ENCODE measurements at places on chromosomes 4 and X. TPM values are rescaled to one million over a fixed set of nuclear protein-coding genes. Genes with fewer than 3 reads are reported as not detected.

GRCh38 chr4:144647590-144647989 is 1.6 kb downstream of the HHIP start:
- H3K27me3 ChIP-seq, result peaks cover 31% of the 10 kb centered on the region
- no peak overlapping the region for H3K4me3 ChIP-seq
- H3K4me1 ChIP-seq, result no peaks in the 10 kb centered on the region
- H3K36me3 ChIP-seq, result no peaks in the 10 kb centered on the region
- H3K27ac ChIP-seq, result no peak overlapping the region

- no peak for DNase-seq
- H3K4me3 ChIP-seq, result no peak overlapping the region
- H3K36me3 ChIP-seq, result no peaks in the 10 kb centered on the region
- H3K27ac ChIP-seq, result no peak overlapping the region
- no peaks in the 10 kb centered on the region for H3K27me3 ChIP-seq
These were observed 157.2 kb downstream of the ATP10D start for GRCh38 chr4:47642191-47642830.

The UCHL1 gene
- total RNA-seq, result not detected

- H3K36me3 ChIP-seq, result no peaks in the 10 kb centered on the region
- no peak overlapping the region for H3K27ac ChIP-seq
- H3K4me1 ChIP-seq, result no peaks in the 10 kb centered on the region
- no peaks in the 10 kb centered on the region for H3K27me3 ChIP-seq
- DNase-seq, result no peak
These were observed 41.2 kb upstream of the PDGFC start for GRCh38 chr4:157012781-157013180.

GRCh38 chr4:649751-650310 is 24.2 kb downstream of the ATP5ME start:
- no peaks in the 10 kb centered on the region for H3K36me3 ChIP-seq
- peaks cover 19% of the 10 kb centered on the region for H3K27me3 ChIP-seq
- H3K27ac ChIP-seq, result no peak overlapping the region
- no peak for DNase-seq
- H3K4me3 ChIP-seq, result no peak overlapping the region

The FHIP1A gene
- 2.9 TPM for total RNA-seq

DNA sequence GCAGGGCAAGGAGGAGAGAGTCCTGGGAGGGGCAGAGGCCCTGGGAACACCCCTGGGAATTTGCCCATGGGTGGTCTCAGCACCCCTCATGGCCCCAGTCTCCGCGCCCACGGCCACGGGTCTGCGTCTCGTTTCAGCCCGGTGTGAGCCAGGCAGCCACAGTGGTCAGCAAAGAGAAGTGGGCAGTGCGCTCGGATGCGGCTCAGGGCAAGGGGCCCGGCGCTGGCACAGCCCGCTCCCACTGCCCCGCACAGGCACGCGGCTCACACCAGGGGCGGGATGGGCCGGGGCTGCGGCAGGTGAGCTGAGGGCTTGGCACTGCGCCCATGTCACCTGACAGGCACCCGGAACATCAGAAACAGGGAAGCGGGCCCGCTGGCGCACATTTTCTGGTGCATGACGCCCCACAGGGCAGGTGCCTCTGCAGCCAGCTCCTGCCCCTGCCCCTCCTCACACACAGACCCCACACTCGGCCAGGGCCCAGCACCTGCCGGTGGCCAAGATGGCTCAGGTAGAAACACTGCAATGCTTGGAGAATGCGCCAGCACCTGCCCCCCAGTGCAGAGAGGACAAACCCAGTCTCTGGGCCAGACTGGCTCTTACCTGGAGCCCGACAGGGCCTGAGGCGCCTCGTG is 41.9 kb upstream of the MXD4 start:
- no peaks in the 10 kb centered on the region for H3K4me1 ChIP-seq
- no peak for DNase-seq
- peaks cover 32% of the 10 kb centered on the region for H3K27me3 ChIP-seq

DNA sequence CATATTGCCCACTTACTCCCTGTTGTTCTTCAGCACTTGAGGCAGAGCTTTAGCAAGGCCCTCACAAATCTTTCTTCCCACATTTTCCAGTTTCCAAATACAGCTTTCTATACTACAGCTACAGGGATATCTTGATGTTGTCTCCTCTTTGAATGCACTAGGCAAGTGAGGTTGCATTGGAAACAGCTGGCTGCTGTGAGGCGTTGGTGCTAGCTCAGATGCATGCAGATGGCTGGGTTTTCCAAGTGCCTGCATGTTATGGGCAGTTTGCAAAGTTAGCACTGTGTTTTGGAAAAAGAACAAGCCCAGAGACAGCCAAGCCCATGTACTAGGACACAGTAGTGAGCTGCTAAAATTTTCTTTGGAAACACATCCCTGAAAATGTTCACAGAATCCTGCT is 315.1 kb upstream of the RASGEF1B start:
- H3K4me1 ChIP-seq, result no peaks in the 10 kb centered on the region
- no peak overlapping the region for H3K4me3 ChIP-seq
- DNase-seq, result no peak
- H3K27ac ChIP-seq, result no peak overlapping the region

The ARR3 gene
- not detected for total RNA-seq

The BCAP31 gene
- 178 TPM for total RNA-seq

GRCh38 chr4:87559090-87559837 is 30.1 kb upstream of the SPARCL1 start:
- DNase-seq, result no peak
- H3K27ac ChIP-seq, result no peak overlapping the region
- H3K27me3 ChIP-seq, result no peaks in the 10 kb centered on the region

The UGT2A1 gene
- not detected for total RNA-seq

GRCh38 chrX:154399527-154400368 is 1.6 kb downstream of the RPL10 start:
- peak overlapping the region; percentile 98 for H3K27ac ChIP-seq
- no peaks in the 10 kb centered on the region for H3K27me3 ChIP-seq
- peaks cover 32% of the 10 kb centered on the region for H3K4me1 ChIP-seq
- DNase-seq, result no peak

DNA sequence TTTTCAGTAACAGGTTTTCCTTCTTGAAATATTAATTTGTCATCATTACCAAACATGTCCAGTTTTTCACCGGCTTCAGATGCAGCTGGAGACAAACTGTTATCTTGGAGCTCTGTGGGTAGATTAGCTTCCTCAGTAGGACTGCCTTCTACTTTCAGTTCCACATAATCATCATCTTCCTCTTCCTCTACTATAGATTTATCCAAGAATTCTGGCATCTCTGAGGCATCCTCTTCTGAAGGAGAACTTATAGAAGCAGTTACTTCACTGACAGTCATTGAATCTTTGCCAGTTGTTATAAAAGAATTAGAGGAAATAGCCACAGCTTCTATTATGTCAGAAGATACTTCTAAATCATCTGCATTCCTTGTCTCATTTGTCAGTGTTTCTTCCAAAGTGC is 162.9 kb downstream of the LRBA start:
- no peaks in the 10 kb centered on the region for H3K4me1 ChIP-seq
- no peaks in the 10 kb centered on the region for H3K27me3 ChIP-seq
- no peak overlapping the region for H3K27ac ChIP-seq

Data from HepG2 (cell line).